ENCODE measurements at places on chromosomes 2 and 18.

- no peak for DNase-seq
Measured at GRCh38 chr2:25078170-25079049, 36.5 kb downstream of the EFR3B start.

GRCh38 chr2:217223222-217223930 is 363.5 kb upstream of the TNP1 start:
- no peak for DNase-seq

DNA sequence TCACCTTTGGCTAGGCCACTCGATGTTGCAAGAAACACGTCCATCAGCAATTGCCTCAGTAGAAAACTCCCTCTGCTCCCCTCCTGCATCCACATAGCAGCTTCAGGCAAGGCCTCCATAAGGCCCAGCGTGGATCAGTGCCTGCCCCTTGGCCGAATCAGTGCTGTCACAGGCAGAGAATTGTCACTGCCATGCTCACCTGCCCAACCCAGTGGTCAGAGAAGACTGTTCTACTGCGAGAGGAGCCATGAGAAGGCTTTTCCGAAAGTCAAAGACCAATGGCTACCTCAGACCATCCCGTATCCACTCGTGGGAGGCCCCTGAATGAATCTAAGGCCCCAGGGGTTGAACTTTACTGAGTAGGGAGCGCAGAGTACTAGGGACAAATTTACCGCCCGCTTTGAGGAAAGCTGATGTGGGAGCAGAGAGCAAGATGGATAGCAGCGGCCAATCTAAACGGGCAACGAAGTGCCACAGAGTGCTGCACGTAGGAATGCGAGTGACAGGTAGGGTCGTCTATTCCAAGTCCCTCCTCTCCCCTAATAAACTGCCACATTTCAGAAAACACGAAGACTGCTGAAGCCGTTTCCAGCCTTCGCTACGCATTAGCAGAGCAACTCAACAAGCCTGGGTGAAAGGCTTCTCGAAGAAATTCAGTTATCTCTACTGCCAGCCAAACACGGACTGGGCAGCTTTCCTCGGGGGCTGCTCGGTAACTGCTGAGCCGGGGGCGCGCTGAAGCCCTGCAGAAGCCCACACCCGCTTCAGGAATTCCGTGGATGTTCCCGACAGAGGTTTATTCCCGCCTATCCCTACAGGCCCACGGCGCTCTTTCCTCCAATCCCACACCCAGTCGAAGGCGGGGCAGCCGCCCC is 968 bp upstream of the RALBP1 start:
- no peak for DNase-seq

- no peak for DNase-seq
Measured at GRCh38 chr2:12265646-12266045, 451.1 kb upstream of the TRIB2 start.

DNA sequence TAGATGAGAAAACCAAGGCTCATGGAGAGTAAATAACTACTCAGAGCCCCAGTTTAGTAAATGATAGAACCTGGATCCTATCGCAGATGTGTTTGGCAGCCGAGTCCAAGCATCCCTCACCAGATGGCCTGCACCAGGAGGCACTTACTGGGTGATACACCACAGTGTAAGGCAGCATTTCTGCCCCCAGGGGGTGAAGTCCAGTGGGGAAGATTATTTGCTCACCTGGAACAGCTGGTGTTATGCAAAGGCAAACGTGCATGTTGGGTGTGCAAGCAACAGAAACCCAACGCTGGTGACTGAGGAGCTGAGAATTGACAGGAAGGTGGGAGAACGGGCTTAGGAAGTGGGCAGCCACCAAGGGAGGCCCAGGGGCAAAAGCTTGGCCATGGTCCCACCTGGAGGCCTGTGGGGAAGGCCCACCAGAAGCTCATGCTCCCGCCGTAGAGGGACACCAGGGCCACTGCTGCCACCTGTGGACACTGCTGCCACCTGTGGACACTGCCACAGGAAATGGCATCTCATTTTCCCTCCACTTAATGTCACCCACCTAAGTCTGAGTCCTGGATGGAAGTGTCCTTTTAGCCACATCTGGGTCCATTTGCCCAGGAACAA is 100.6 kb downstream of the TFCP2L1 start:
- DNase-seq = no peak

- DNase-seq = no peak
Measured at GRCh38 chr2:163373496-163373895, 362.3 kb downstream of the FIGN start.

GRCh38 chr2:163405298-163405697 is 330.5 kb downstream of the FIGN start:
- no peak for DNase-seq

- no peak for DNase-seq
Measured at GRCh38 chr2:109322111-109322510, 193.1 kb downstream of the SH3RF3 start.

GRCh38 chr2:76019128-76019527 is 308.4 kb upstream of the GCFC2 start:
- no peak for DNase-seq

DNA sequence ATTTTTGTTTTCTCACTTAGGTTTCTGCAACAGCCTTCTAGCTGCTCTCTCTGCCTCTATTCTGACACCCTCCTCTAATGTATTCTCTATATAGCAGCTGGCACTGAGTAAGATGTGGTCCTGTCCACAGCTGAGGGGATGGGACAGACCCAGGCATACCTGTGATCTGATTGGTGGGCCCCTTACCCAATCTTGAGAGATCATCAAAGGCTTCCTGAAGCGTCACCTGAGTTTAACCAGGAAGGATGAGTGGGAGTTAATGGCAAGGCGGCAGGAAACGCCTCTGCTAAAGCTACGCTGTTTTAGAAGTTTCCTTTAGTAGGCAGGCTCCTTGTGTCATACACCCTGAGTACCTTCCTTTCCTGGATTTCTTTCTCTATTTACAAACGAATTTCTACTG is 5.7 kb upstream of the TET3 start:
- DNase-seq = peak; percentile 82
